ENCODE measurements at places on chromosomes 4 and X. TPM values are rescaled to one million over a fixed set of nuclear protein-coding genes. Genes with fewer than 3 reads are reported as not detected.

GRCh38 chr4:20538905-20539304 lies 161.4 kb upstream of the PACRGL start:
- no peak for DNase-seq

GRCh38 chr4:6257247-6258025 lies 12.2 kb upstream of the WFS1 start:
- DNase-seq: no peak

GRCh38 chr4:138982754-138983153 lies 32.8 kb upstream of the NOCT start:
- no peak for DNase-seq

DNA sequence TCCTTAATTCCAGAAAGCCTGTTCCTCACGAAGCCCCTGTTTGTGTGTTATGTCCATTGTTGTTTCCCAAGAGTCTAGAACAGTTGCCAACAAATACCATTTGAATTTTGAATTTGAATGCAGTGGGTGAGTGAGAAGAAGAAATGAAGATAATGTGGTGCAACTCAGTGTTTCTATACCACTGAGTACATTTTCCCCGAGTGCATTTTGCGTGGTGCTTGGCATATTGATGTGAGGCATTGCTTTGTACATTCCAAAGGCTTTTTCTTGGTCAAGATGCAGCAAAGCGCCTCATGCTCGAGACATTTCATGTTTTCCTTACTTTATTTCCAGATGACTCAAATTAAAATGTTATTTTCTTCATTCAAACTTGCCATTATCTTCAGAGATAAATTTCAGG lies 253.1 kb upstream of the RPS6KA3 start:
- no peak for DNase-seq

DNA sequence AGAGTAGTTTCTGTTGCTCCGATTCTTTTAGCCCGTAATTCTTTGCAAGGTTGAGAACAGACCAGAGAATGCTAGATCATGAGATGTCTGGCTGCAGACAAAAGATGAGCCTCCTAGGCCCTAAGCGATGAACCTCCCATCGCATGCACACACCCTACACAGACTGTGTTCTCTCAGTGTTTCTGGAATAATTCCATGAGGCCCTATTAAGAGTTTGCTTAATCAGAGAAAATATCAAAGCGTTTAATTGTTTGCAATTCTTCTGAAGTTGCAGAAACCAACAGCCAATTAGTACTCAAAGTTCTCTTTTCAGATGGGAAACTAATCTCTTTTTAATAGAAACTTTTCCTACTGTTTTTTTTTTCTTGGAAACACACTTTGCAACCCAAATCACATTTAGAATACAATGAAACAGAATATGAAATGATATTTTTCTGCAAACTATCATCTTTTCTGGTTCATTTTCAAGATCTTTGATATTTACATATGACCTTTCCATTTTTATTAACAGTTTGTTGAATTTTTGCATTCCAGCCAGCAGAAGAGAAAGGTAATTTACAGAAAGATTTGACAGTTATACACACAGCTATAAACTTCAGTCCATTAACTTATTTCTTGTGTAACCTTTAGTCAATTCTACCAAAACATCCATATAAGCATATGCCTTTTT lies 1525.6 kb downstream of the ARAP2 start:
- DNase-seq: no peak

GRCh38 chrX:152896450-152896849 lies 1.4 kb upstream of the ZNF185 start:
- no peak for DNase-seq

GRCh38 chrX:64352081-64352480 lies 43.2 kb downstream of the MTMR8 start:
- DNase-seq: no peak

- no peak for DNase-seq
These were observed 321.5 kb downstream of the NLGN4X start for GRCh38 chrX:5907207-5907606.

DNA sequence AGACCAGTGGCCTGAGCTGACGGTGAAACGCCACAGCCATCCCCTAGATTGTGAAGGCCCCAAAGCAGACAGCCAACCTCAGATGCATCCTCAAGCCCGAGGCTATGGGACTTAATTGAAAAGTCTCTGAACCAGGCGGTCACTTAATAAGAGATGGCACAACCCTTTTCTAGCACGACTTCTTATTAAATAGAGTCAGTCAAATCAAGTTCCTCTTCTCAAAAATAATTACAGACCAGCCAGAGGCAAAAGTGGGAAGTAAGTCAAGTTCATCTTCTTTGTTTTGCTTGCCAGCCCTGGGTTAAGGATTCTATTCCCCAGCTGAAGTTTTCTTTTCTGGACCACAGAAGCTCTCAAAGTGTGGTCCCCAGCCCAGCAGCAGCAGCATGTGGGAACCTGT lies 9.7 kb upstream of the SH3KBP1 start:
- DNase-seq: no peak

DNA sequence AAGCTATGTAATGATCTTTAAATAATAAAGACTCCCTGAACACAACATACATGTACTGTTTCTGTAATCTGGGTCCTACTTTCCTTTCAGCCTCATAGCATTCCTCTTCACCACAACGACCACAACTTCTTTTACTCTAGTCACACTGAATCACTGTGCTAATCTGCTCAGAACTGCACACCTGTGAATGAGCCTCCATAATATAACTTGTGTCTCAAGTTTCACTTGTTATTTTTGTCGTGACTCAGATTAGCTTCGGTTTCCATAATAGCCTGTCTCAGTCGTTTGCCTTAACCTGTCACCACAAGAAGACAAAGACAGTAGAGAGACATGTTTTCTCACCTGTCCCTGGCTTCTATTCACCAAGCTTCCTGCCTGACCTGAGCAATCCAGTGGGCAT lies 61.8 kb downstream of the MAGED1 start:
- DNase-seq: no peak

GRCh38 chrX:95290455-95290854 lies 1394.2 kb upstream of the DIAPH2 start:
- DNase-seq: no peak

DNA sequence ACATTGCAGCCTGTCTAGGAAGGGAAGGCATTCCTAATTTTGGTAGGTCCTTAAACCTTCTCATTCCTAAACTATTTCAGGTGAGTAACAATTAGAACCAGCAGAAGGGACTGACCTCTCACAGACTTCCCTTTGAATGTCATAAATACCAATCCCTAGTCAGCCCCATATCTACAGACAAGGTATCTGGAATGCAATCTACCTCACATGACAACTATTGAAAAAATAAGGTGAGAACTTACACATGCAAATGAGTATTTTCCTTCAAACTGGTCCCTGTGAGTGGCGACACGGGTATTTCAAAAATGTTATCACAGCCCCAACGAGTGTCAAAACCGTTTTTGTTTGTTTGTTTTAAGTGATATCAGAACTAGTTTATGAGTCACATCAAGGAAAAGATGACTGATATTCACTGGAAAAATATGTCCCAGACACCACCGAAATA lies 102.4 kb upstream of the VCX2 start:
- DNase-seq: no peak

- DNase-seq: no peak
These were observed 84.5 kb downstream of the ACOX3 start for GRCh38 chr4:8355864-8356565.

- no peak for DNase-seq
These were observed 2.4 kb downstream of the TSC22D3 start for GRCh38 chrX:107773206-107773605.

DNA sequence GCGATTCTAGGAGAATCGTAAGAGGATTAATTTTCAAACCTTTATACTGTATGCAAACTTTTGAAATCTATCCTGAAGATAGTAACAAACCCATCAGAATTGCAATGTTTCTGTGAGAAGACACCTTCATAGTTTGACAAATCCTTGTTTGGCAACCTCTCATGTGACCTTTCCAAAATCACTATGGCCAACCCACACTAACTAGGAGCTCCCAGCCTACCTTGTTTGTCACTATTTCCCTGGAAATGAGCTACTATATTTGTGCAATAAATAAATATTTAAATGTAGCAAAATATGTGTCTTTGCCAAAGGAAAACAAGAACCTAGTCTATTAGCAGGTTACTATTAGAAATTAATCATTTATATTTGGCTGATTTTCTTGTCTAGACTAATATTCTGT lies 173.7 kb downstream of the PPP1R2C start:
- DNase-seq: no peak

DNA sequence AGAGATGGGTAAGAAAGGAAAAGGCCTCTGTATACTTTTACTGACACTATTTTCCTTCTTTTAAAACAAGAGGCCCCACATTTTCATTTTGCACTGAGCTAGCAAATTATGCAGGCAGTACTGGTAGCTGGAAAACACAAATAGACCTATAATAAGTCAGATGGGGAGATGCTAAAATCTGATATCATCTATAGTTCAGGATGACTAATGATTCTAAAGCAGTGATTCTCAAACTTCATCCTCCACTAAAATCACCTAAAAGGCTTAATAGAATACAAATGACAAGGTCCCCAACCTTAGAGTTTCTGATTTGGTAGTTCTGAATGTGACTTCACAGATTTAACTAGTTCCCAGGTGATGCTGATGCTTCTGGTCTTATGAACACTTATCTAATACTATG lies 247.3 kb upstream of the DIPK2B start:
- no peak for DNase-seq

- no peak for DNase-seq
These were observed 60.6 kb downstream of the GABRA2 start for GRCh38 chr4:46329118-46329976.

DNA sequence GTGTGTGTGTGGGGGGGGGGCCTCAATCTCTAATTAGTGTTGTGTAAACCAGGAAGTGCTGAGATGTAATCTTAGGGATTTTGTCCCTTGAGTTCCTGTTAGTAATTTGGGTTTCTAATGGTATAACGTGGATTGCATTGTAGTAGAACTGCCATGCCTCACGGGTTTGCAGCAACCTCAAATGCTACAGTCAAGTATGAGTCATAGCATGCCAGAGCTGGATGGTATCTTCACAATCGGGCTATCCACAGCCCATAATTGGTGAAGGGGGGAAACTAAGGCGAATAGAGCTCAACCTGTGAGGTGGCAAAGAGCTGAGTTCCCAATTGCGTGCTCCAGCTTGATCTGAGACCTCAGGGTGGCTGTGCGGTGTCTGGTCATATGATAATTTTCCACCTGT lies 2.2 kb upstream of the FMR1NB start:
- DNase-seq: no peak

- DNase-seq: no peak
These were observed 456.0 kb upstream of the SPANXN1 start for GRCh38 chrX:144791298-144791697.

- no peak for DNase-seq
These were observed 71.0 kb downstream of the SLC10A6 start for GRCh38 chr4:86778175-86778574.

GRCh38 chrX:55758033-55758432 lies 40.5 kb downstream of the RRAGB start:
- no peak for DNase-seq

DNA sequence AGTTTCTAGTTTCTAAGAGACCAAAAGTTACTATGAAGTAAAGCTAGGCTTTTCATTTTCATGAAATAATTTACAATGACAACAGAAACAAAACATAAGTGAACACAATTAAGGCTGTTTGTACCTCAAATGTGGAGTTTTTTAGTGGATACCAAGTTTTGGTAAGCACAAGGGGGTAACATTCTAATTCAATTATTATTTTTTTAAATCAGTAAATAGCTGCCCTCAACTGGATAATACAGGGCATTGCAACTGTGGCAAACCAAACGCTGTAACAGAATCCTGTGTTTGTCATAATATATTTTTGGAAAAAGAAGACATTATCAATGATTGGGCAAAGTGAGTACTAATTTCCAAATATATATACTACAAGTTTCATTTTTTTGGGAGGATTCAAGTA lies 150.3 kb downstream of the FBXW7 start:
- no peak for DNase-seq

- no peak for DNase-seq
These were observed 154.9 kb upstream of the GYPA start for GRCh38 chr4:144295286-144295995.

- no peak for DNase-seq
These were observed 139.6 kb downstream of the SOWAHB start for GRCh38 chr4:76758290-76758882.

- DNase-seq: no peak
These were observed 17.4 kb downstream of the KLF3 start for GRCh38 chr4:38681281-38681991.

- DNase-seq: no peak
These were observed 100.9 kb upstream of the AFAP1 start for GRCh38 chr4:8040607-8041006.

DNA sequence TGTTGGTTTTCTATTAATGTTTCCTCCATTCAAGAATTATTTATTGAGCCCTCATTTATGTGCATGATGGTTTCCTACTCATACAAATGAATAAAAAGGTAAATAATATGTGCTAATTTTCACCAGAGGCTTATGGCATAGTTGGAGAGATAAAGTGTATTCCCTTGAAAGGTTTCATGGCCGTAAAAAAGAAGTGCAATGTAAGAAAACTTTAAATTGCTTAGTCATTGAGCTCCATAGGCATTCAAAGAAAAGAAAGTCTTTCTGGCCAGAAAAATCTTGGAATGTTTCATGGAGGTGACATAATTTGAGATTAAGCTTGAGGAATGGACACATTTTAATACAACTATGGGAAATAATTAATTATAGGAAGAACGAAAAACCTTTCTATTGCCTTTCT lies 8.7 kb downstream of the KLHL4 start:
- no peak for DNase-seq

DNA sequence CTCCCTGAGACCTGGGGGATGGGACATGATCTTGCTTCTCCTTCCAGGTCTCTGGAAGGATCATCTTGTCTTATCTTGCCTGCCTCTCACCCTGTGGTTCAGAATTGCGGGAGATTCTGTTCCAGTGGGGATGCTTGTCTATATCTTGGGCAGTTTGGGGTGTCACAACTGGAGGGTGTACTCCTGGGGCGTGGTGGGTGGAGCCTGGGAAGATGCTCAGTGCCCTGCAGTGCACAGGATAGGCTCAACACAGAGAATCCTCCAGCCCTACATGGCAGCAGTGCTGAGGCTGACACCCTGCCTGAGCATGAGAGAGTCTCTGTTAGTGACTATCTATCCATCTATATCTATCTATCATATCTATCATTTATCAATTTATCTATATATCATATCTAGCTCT lies 7.7 kb downstream of the P2RY8 start:
- DNase-seq: no peak

Gene DIPK2B
- 3.0 TPM for total RNA-seq

Gene MAMLD1
- 0.92 TPM for total RNA-seq

Gene SYTL5
- 10.0 TPM for total RNA-seq

Gene RPS6KA6
- total RNA-seq: 16.5 TPM

Gene TCEAL6
- total RNA-seq: not detected

Gene FRMD7
- not detected for total RNA-seq

Gene RASGEF1B
- 13.5 TPM for total RNA-seq

Gene CSAG1
- total RNA-seq: not detected

Gene ADH1B
- 156 TPM for total RNA-seq

Gene MAGEA2
- not detected for total RNA-seq

Gene MAPK10
- 3.4 TPM for total RNA-seq

Gene UBA6
- 54.7 TPM for total RNA-seq

Gene TCEAL7
- 4.8 TPM for total RNA-seq

Gene SYP
- total RNA-seq: 4.6 TPM

Gene PNCK
- 1.1 TPM for total RNA-seq

Gene CDKL2
- total RNA-seq: 1.6 TPM

Gene TMSB15A
- 0.46 TPM for total RNA-seq
